ENCODE measurements at places on chromosomes 4 and X. TPM values are rescaled to one million over a fixed set of nuclear protein-coding genes. Genes with fewer than 3 reads are reported as not detected.

GRCh38 chrX:16930392-16930791 lies 16.1 kb upstream of the REPS2 start:
- no peak for DNase-seq

DNA sequence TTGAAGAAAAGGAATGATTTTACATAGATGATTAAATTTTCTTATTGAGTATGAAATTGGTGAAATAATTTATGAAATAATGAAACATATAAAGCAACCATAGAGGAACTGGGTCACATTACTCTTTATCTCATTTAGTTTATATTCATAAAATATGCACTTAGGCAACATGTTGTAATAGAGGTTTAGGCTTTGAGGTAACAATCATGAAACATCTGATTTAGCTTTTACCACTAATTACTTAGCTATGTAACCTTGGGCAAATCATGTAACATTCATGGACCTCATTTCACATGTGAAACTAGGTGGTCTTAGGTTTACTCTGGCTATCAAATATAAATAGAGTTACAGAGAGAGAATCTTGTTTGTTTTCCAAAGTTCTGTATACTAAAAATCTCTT lies 54.5 kb upstream of the SMARCA5 start:
- DNase-seq: no peak

- no peak for DNase-seq
Measured at GRCh38 chrX:70352496-70352895, 62.6 kb downstream of the KIF4A start.

Gene PCDH18
- 26.0 TPM for total RNA-seq

DNA sequence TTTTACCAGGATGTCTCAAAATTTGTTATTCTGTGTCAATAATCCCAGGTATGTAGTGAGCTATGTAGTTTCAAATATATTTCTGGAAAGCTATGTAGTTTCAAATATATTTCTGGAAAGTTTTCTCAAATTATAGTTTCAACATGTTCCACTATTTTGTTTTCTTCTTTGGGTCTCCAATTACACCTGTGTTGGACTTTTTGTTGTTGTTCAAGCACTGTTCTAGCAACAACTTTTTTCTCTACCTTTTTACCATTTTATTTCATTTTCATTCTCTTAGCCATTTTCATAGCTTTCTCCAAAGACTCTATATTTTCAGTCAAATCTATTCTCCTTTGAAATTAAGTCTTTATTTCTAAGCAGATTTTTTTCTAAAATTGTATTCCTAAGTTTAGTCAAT lies 88.4 kb downstream of the LCORL start:
- no peak for DNase-seq

DNA sequence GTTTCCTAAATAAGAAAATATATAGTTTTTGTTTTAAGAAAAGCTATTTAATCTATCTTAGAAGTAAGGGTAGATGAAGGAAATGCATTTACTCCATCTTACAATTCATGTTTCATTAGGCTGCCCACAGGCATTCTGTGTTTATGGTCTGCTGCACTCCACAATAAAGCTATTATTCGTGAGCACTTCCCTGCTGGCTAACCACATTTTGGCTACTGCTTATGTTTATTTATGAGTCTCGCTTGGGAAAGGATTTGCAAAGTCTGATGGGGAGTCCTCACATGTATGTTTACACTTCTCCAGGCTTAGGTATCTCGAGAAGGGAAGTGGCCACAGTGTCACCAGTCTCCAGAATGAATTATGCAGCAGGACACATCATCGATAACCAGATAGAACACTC lies 260.8 kb upstream of the VCX start:
- no peak for DNase-seq

Gene MAGEC2
- total RNA-seq: not detected

DNA sequence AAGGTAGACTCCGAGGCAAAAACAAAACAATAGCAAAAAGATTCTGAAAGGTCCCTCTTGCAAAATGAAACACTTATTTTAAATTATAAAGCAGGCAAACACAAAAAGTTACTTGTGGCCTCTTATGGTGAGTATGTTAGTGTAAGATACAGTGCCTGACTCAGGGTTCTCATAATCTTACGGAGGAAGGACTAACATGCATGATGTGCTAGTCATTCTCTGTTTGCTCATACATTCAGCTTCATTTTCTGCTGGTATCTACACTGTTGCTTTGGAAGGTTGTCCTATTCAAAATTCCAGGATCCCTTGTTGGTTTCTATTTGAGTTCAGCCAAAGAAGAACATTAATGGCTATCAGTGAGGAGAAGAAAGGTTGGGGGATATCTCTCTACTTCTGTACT lies 249.1 kb upstream of the FAM47A start:
- DNase-seq: no peak

DNA sequence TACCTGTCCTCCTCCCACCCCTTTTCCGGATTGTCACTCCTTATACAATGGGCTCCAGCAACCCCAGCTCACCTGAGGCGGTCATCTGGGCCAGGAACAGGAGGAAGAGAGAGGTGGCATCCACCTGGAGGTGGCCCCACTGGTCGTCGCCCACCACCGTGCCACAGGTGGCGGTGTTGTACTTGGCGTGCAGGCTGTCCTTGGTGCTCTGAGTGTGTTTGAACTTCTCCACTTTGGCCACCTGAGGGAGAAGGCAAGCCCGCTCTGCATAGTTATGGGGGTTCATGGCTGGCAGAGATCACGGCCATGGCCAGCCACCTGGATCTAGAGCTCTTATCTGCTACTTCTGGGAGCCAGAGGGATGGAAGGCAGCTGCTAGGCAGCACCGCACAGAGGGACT lies 32.9 kb downstream of the PHKA2 start:
- DNase-seq: no peak

DNA sequence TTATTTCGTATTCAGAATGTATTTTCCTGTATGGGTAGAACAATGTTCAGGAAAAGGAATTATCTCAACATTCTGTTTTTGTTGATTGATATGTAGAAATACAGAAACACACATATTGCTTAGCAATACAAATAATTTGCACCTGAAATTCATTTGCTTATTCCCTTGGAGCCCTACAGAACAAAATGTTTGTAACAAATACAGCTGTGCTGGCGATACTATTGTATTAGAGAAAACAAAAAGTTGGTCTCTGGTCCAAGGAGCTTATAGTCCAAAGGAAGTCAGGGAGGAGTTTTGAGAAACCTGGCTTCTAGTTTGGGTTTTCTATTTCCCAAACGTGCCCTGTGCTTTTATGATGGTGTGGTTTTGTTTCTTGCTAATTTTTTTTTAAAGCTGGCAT lies 37.8 kb upstream of the CAPN6 start:
- no peak for DNase-seq

All from occipital lobe (tissue), 3 donors.